ENCODE measurements at places on chromosomes 3 and 15. TPM values are rescaled to one million over a fixed set of nuclear protein-coding genes. Genes with fewer than 3 reads are reported as not detected.
A peak's percentile ranks its signal among the peaks of the same experiment; 100 is the strongest.

DNA sequence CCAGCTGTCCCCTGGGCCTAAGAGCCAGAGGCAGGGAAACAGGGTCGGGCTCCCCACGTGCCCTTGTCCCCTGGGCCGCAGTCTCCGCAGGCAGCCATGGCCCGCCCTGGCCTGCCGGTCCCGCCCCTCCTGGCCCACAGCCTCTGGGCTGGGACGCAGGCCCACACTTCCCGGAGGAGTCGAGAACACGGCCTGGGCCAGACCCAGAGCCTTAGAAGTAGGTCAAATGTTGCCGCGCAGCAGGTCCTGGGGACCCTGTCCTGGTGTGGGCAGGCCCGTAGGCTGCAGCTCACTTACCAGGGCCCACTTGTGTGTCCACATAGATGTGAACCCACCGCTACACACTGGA, 4.3 kb upstream of the MYL3 start:
- no peak for DNase-seq
- H3K4me1 ChIP-seq, result no peaks in the 10 kb centered on the region
- H3K27ac ChIP-seq, result no peak overlapping the region
- H3K4me3 ChIP-seq, result no peak overlapping the region

DNA sequence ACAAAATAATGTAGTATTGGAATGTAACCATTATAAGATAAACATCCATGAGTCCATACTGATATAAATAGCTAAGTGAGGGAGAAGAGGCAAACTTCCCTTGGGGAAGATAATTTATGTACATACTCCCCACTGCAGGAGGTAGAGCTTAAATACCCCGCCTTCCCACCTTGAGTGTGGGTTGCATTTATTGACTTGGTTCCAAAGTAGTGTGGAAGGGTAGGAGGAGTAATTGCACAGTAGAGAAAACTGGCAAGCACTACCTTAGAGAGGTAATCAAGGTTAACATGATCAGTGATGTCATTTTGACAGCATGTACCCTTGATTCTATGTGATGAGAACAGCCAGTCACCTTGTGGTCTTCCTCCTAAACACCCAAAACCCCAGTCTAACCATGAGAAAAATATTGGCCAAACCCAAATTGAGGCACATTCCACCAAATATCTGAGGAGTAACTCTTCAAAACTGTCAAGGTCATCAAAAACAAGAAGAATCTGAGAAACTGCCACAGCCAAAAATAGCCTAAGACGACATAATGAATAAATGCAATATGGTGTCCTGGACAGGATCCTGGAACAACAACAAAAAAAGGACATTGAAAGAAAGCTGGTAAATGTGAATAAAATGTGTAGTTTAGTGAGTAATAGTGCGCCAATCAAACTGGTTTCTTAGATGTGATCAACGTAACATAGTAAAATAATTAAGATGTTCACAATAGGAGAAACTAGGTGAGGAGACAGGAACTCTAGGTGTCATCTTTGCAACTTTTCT, 774 bp upstream of the CNOT10 start:
- peak overlapping the region; percentile 87 for H3K4me3 ChIP-seq
- H3K4me1 ChIP-seq, result peaks cover 4% of the 10 kb centered on the region
- H3K36me3 ChIP-seq, result peaks cover 5% of the 10 kb centered on the region
- H3K27me3 ChIP-seq, result no peaks in the 10 kb centered on the region
- DNase-seq, result no peak

DNA sequence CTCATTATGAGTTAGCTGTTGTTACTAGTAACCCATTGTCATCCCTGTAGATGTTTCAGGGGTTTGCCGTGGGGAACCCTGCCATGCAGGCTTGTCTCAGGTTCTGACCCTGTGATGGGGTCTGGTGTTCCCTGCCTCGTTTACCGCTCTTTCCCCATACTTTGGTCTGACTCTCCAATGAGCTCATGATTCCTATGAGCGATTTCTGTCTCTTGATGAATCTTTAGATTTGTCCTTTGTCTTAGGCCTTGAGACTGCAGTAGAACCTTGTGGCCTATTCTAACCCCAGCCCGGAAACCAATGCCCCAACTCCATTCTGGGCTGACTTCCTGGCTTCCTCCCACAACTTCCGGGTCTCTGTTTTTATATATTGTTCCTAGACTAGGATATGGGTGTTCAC, 11.3 kb upstream of the IQGAP1 start:
- H3K27ac ChIP-seq, result no peak overlapping the region
- no peak overlapping the region for H3K4me3 ChIP-seq
- DNase-seq, result no peak
- H3K36me3 ChIP-seq, result peaks cover 5% of the 10 kb centered on the region

DNA sequence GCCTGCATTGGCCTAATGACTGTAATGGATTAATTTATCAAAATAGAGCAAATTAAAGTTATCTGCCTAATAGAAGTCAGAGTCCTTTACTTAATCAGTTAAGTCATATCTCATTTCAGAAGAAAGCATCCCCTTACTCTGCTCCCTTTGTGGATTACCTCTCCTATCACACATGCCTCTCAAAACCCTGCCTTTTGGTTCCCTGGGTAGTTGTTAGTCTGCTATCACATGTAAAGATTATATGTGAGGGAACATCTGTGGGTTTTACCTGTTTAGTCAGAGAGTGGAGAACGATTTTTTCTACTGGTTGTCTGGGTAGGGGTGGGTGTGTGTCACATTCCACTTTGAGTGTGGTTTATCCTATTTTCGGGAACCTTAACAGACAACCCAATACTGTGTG, 16.4 kb downstream of the UBE2E2 start:
- no peak for DNase-seq
- peaks cover 3% of the 10 kb centered on the region for H3K36me3 ChIP-seq
- no peak overlapping the region for H3K27ac ChIP-seq

Gene BFSP2
- not detected for total RNA-seq

DNA sequence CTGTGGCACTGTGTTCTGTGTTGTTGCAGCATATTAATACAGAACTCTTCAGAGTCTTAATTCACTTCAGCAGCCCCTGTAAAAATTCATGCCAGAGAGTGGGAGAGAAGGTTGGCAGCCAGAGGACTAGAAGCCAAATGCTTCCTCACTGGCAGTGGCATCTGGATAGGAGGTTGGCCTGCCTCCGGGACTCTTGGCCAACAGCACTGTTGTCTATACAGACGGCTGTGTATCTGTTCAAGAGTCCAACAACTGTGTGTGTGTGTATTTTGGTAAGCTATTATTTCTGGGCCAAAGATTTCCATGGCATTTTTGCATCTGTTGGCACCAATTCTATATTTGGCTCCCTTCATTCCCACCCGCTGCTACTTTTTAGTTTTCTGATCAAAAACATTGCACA, 156.0 kb upstream of the SOX2 start:
- H3K4me3 ChIP-seq, result no peak overlapping the region
- no peaks in the 10 kb centered on the region for H3K36me3 ChIP-seq
- no peaks in the 10 kb centered on the region for H3K27me3 ChIP-seq
- no peak overlapping the region for H3K27ac ChIP-seq

DNA sequence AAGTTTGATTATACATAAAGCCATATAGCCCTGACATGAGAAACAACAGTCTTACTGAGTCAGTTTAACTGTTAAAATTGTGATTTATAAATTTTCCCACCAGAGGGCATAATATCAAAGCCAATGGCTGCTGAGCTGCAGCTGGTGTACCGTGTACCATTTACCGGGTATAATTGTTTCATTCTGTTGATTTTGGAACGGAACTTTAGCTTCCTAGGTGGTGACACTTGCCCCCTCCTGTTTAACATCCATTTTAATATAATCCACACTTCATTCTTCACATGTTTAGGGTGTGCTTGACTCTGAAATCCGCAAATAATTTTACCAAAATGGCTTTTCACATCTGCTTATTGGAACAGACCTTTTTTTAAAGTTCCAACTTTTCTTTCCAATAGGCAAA, 72.8 kb downstream of the SLC9A9 start:
- H3K4me3 ChIP-seq, result no peak overlapping the region
- no peak for DNase-seq
- H3K27ac ChIP-seq, result no peak overlapping the region

Gene MYO5A
- total RNA-seq, result 22.0 TPM

DNA sequence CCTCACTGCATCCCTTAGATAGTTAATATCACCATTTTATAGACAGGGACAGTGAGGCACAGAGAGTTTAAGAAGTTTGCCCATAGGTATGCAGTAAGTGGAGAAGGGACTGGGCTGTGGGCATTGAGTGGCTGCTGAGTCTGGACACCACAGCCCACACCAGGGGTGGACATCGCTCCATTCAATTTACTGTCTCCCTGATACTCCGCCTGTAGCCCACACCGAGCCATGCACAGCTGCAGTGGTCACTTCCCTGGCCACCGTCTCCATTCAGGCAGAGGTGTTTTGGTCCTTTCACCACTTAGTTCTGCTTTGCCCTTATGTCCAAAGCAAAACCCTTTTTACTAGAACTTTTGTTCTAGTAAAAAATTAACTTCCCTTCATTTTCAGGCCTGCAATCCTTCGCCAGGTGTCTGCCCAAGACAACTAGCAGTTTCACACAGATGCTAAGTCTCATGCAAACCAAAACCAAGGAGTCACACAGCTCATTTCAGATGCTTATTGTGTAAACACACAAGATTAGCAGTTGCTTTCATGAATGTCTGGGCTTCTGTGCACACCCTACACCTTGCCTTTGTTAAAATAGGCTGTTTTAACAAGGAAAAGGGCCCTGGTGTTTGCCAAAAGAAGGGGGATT, 30.1 kb downstream of the ZNF35 start:
- H3K4me1 ChIP-seq, result no peaks in the 10 kb centered on the region
- no peaks in the 10 kb centered on the region for H3K27me3 ChIP-seq
- DNase-seq, result no peak
- peaks cover 32% of the 10 kb centered on the region for H3K36me3 ChIP-seq

Gene ELL3
- 6.4 TPM for total RNA-seq

- no peak for DNase-seq
- no peak overlapping the region for H3K27ac ChIP-seq
- peak overlapping the region; percentile 72 for H3K4me3 ChIP-seq
- H3K4me1 ChIP-seq, result no peaks in the 10 kb centered on the region
Observed at GRCh38 chr3:50610181-50610971, 1.2 kb downstream of the CISH start.

GRCh38 chr3:64084640-64085039, 61.3 kb upstream of the PSMD6 start:
- H3K4me1 ChIP-seq, result peaks cover 15% of the 10 kb centered on the region
- no peak overlapping the region for H3K27ac ChIP-seq
- H3K4me3 ChIP-seq, result no peak overlapping the region
- DNase-seq, result no peak
- H3K36me3 ChIP-seq, result no peaks in the 10 kb centered on the region

DNA sequence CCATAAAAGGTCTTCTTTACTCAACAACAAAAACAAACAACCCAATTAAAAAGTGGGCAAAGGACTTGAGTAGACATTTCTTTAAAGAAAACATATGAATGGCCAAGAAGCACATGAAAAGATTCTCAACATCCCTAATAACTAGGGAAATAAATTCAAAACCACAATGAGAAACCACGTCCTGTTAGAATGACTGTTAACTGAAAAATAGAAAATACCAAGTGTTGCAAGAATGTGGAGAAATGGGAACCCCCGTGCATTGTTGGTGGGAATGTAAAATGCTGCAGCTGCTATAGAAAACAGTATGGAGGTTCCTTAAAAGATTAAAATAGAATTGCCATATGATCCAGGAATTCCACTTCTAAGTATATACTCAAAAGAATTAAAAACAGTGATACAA, 34.8 kb downstream of the NMNAT3 start:
- H3K4me1 ChIP-seq, result no peaks in the 10 kb centered on the region
- H3K27me3 ChIP-seq, result no peaks in the 10 kb centered on the region

Gene TIGIT
- not detected for total RNA-seq

Gene GNAT1
- not detected for total RNA-seq

Gene PLA1A
- not detected for total RNA-seq

Gene LTK
- total RNA-seq, result 0.31 TPM

GRCh38 chr15:58777107-58777506, 6.0 kb downstream of the MINDY2 start:
- H3K36me3 ChIP-seq, result no peaks in the 10 kb centered on the region
- H3K27ac ChIP-seq, result no peak overlapping the region
- H3K4me3 ChIP-seq, result no peak overlapping the region
- H3K27me3 ChIP-seq, result no peaks in the 10 kb centered on the region

DNA sequence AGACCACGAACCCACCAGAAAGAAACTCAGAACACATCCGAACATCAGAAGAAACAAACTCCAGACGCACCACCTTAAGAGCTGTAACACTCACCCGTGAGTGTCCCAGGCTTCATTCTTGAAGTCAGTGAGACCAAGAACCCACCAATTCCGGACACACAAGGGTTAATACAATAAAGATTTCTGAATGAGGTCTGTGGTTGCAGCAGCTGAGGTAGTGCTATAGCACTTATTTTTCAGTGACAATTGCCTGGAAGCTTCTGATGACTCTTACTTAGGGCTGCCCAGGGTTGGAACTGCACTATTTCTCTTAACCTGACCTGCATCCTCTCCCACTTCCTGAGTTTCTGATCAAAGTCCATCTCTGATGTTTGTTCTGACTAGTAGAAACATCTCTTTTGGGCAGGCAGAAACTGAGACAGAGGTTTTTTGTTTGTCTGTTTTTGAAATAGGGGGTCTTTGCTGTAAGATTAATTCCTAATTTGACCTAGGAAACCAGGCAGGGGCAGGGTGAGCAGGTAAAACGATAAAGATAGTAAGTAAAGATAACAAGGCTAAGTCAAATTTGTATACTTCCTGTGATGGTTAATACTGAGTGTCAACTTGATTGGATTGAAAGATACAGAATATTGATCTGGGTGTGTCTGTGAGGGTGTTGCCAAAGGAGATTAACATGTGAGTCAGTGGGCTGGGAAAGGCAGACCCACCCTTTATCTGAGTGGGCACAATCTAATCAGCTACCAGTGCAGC, 169.1 kb downstream of the GAP43 start:
- H3K36me3 ChIP-seq, result no peaks in the 10 kb centered on the region
- no peaks in the 10 kb centered on the region for H3K27me3 ChIP-seq
- no peak overlapping the region for H3K4me3 ChIP-seq
- H3K4me1 ChIP-seq, result no peaks in the 10 kb centered on the region
- H3K27ac ChIP-seq, result no peak overlapping the region

DNA sequence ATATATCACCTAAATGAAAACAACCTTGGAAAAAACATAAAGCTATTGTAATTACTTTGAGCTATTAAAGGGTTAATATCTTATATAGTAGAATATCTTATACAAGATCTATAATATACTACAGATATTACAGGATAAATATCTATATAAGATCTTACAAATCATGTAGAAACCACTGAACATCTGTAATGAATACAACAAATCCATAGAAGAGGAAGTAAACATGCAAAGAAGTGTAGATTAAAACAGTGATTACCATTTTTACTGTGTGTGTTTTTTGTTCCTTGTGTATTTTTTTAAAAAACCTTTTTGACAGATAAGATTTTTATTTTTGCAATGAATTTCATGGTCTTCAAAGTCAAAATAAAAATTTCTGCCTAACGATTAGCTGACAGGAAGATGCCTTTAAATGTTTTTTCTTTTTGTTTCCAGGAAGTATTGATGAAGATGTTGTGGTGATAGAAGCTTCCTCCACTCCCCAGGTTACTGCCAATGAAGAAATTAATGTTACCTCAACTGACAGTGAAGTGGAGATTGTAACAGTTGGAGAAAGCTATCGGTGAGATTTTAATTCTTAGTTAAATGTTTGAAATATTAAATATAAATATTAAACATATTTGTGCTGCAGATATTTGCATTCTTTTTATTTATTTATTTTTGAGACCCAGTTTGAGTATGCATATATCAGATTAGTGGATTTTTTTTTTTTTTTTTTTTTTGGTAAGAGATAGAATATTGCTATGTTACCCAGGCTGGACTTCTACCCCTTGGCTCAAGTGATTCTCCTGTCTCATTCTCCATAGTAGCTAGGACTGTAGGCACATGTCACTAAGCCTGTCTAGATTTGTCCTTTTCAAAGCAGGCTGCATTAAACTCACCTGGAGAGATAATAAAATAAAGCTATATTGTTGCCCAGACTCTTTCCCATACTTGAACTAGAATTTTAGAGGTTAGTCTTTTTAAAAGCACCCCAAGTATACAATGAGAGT, 52.8 kb upstream of the CCNB2 start:
- H3K27ac ChIP-seq, result no peak overlapping the region
- H3K4me1 ChIP-seq, result no peaks in the 10 kb centered on the region
- H3K36me3 ChIP-seq, result peaks cover 2% of the 10 kb centered on the region
- no peaks in the 10 kb centered on the region for H3K27me3 ChIP-seq
- no peak for DNase-seq
